NCI-H345 (cell line): ENCODE measurements at places on chromosomes 7 and 10.

- peak; percentile 90 for DNase-seq
Measured at GRCh38 chr7:3294432-3295100, 6.5 kb upstream of the SDK1 start.

- DNase-seq, result no peak
Measured at GRCh38 chr7:24054236-24054635, 229.8 kb upstream of the NPY start.

- DNase-seq, result no peak
Measured at GRCh38 chr10:91381257-91381891, 28.8 kb upstream of the HECTD2 start.

DNA sequence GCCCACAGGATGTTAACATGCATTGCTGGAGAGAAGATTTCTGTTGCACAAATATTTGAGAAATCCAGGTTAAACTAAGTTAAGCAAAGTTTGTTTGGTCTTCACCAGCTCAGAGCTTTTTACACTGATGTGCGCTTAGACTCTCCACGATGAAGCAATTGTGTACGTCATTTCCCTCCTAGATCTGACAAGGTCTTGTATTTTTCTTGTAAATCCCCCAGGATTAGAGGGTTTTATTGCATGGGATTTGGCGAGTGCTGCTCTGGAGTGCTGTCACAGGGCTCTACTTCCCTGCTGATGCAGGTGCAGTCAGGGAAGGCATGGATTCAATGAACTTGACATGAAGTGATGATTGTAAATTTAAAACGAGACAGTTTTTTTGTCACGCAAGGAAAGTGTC lies 173.3 kb downstream of the PDE1C start:
- DNase-seq, result no peak

DNA sequence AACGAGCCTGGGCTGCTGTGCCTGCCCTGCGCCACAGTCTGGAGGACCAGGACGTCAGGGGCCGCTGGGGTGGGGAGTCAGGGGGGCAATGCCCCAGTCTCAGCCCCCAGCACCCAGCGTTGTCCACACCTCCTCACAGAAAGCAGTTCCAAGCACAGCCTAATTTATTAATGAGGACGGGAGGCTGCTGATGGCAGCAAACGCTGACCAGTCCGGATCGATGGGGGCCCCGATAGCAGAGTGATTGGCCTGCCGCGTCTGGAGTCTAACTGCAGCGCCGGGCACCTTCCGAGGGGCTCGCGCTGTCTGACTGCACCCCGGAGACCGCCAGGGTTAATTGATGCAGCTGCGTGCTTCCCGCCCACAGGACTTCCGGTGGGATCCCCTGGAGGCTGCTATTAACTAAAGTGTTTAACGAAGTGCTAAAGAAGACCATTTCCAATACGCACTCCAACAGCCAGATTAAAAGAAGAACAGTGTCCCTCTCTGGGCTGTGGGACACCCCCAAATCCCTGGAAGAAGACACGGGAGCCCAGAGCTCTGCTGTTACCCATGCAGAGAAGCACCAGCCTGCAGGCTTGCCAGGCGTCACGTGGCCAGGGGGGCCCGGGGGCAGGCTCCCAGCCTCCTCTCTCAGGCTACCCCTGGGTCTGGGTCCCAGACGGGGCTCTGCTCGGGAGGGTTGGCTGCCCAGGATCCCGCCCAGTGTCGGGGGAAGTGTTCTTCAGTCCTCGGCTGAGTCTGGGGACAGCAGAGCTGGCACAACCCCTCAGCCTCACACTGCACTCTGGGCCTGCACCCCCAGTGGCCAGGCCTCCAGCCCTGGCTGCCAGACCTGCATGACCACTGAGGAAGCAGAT lies 63.8 kb downstream of the MICALL2 start:
- no peak for DNase-seq

- no peak for DNase-seq
Measured at GRCh38 chr10:21068026-21068656, 171.0 kb upstream of the NEBL start.

DNA sequence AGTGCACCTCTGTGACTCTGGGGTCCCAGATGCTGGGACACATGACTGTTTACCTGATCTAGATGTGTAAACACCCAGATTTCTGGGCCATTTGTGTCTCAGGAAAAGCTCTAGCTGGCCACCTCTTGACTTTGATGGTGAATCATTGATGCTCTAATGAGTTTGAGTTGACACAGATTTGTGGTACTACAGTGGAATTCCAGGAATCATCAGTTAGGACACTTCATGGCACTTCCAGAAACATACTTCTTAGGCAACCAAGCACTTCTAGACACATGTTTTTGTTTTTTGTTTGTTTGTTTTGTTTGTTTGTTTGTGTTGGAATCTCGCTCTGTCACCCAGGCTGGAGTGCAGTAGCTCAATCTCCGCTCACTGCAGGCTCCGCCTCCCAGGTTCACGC lies 302.2 kb upstream of the ZMIZ1 start:
- no peak for DNase-seq

DNA sequence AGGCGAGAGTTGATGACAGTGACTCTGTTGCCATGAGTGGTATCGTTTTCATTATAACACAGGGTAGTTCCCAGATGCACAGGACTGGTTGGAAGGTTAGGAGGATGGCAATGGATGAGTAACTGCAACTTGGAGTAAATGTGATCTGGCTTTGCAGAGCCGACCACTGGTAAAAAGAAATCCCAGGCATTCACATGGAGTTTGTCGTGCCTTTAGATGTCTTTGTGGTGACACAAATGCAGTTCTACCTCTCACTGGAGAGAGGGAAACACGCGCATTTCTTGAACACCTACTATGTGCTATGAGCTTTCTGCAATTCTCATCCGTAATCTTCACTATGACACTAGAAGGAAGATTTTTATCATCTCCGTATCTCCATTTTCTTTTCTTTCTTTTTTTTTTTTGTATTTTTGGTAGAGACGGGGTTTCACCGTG lies 1.7 kb upstream of the MNX1 start:
- DNase-seq, result no peak

- no peak for DNase-seq
Measured at GRCh38 chr7:92737706-92738105, 98.7 kb downstream of the CDK6 start.

- DNase-seq, result no peak
Measured at GRCh38 chr10:76558586-76558985, 1079.0 kb downstream of the KCNMA1 start.

- peak; percentile 81 for DNase-seq
Measured at GRCh38 chr7:94289071-94289470, 105.6 kb upstream of the COL1A2 start.
